Activated T-cell treated with anti-CD3 and anti-CD28 coated beads, Interleukin-2, amount 50 U/mL, for 72 hours (primary cell): ENCODE measurements at places on chromosomes 13 and 19. TPM values are rescaled to one million over a fixed set of nuclear protein-coding genes. Genes with fewer than 3 reads are reported as not detected.

The WDR88 gene
- not detected for total RNA-seq

The FCAR gene
- total RNA-seq, result not detected

DNA sequence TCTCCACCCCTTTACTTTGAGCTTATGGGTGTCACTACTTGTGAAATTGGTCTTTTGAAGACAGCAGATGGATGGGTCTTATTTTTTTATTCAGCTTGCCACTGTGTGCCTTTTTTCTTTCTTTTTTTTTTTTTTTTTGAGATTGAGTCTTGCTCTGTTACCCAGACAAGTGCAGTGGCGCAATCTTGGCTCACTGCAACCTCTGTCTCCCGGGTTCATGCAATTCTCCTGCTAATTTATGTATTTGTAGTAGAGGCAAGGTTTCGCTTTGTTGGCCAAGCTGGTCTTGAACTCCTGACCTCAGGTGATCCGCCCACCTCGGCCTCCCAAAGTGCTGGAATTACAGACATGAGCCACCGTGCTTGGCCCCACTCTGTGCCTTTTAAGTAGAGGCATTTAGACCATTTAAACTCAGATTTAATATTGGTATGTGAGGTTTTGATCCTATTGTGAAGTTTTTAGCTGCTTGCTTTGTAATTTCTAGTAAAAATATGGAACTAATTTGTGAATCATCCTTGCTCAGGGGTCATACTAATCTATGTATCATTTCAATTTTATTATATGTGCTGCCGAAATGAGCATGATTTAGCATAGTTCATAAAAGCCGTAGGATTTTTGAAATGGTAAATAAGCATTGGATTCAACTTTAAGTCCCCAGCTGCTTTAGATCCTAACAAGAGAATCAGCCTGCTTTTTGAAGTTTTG lies 584.5 kb downstream of the SLITRK1 start:
- H3K27ac ChIP-seq, result no peak overlapping the region
- H3K4me1 ChIP-seq, result no peaks in the 10 kb centered on the region
- H3K36me3 ChIP-seq, result no peaks in the 10 kb centered on the region
- no peak overlapping the region for H3K4me3 ChIP-seq

- no peaks in the 10 kb centered on the region for H3K27me3 ChIP-seq
- H3K36me3 ChIP-seq, result no peaks in the 10 kb centered on the region
- H3K4me3 ChIP-seq, result no peak overlapping the region
- no peaks in the 10 kb centered on the region for H3K4me1 ChIP-seq
- no peak for DNase-seq
Observed at GRCh38 chr13:101492251-101492910, 39.9 kb downstream of the ITGBL1 start.

- peak within 1 kb of the TSS; percentile 22 for H3K4me3 ChIP-seq
- H3K27me3 ChIP-seq, result peaks cover 32% of the 10 kb centered on the region
- H3K36me3 ChIP-seq, result no peaks in the 10 kb centered on the region
- peak; percentile 78 for DNase-seq
- peaks cover 24% of the 10 kb centered on the region for H3K4me1 ChIP-seq
Observed at GRCh38 chr19:1000095-1000494, at the start of gene GRIN3B. Gene GRIN3B (plus strand): TSS chr19:1000419. CDS start chr19:1000438, 19 bp downstream.

- no peaks in the 10 kb centered on the region for H3K36me3 ChIP-seq
- H3K4me1 ChIP-seq, result peaks cover 4% of the 10 kb centered on the region
- H3K4me3 ChIP-seq, result no peak overlapping the region
- no peak for DNase-seq
- no peak overlapping the region for H3K27ac ChIP-seq
Observed at GRCh38 chr19:17598953-17599352, 43.5 kb downstream of the COLGALT1 start.

GRCh38 chr19:56740501-56740900 lies 68.9 kb upstream of the ZNF835 start:
- H3K27ac ChIP-seq, result no peak overlapping the region
- no peak overlapping the region for H3K4me3 ChIP-seq
- H3K4me1 ChIP-seq, result no peaks in the 10 kb centered on the region
- no peak for DNase-seq
- no peaks in the 10 kb centered on the region for H3K27me3 ChIP-seq

The WDR18 gene
- total RNA-seq, result 59.6 TPM

The TLE6 gene
- 4.5 TPM for total RNA-seq

The SIGLEC10 gene
- 1.4 TPM for total RNA-seq

DNA sequence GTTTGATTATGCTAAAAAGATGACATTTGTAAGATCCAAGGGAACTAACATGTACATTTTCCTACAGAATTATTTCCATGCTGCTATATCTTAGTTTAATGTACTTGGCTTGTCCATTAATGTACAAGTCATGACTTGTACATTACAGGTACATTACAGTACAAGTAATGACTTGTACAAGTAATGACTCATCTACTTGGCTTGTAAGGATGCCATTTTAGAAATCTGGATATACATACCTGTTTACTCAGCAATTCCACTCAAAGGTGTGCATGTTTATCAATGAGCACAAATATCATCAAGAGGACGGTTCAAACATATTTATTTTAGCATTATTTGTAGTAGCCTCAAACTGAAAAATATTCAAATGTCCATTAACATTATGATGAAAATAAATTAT lies 87.0 kb upstream of the TRPC4 start:
- no peaks in the 10 kb centered on the region for H3K4me1 ChIP-seq
- H3K27me3 ChIP-seq, result no peaks in the 10 kb centered on the region
- no peak overlapping the region for H3K4me3 ChIP-seq
- no peak for DNase-seq
- H3K36me3 ChIP-seq, result no peaks in the 10 kb centered on the region

DNA sequence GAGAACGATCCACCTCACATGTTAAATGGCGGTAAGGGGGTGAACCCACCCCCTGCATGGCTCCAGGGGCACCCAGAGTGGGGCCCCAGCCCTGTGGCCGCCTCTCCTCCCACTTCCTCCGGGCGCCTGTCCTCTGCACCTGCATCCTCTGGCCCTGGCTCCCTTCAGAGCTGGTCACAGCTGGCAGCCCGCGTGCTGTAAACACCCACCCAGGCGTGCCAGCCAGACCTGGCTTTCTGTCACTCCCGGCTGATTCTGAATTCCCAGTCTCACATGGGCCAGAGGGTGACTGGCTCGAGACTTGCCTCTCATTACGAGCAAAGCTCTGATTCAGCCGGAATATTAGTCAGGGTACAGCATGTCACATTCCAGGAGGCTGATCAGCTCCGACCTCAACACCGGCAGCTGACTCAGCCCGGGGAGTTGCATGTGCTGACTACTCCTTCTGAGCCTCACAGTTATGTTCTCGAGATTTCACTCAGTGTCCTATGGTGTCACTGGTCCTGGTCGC lies 75.1 kb downstream of the GNG7 start:
- H3K4me1 ChIP-seq, result peaks cover 41% of the 10 kb centered on the region
- H3K27me3 ChIP-seq, result no peaks in the 10 kb centered on the region

The SERP2 gene
- total RNA-seq, result 1.0 TPM

The CYP4F2 gene
- total RNA-seq, result not detected

GRCh38 chr13:59478908-59479307 lies 684.8 kb downstream of the DIAPH3 start:
- H3K36me3 ChIP-seq, result no peaks in the 10 kb centered on the region
- H3K4me1 ChIP-seq, result no peaks in the 10 kb centered on the region
- no peak overlapping the region for H3K27ac ChIP-seq
- no peak for DNase-seq
- no peak overlapping the region for H3K4me3 ChIP-seq

The PCDH8 gene
- total RNA-seq, result not detected

The ZSCAN1 gene
- total RNA-seq, result not detected

DNA sequence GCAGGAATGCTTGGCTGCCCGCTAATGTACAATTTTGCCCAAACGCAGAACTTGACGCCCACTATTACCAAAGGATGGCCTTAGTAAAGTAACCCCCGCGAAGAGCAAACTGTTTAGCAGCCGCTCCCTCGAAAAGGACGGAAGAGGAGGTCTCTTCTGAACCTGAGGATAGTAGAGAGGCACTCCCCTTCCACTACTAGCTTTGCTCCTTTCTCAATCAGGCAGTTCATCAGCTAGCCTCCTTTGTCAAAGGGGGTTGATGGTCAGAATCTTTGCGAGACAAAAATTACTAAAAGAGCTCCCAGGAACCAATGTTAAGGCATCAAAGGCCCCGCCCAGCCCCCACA lies 534 bp downstream of the CAB39L start:
- peak overlapping the region; percentile 91 for H3K4me3 ChIP-seq
- H3K4me1 ChIP-seq, result peaks cover 50% of the 10 kb centered on the region

GRCh38 chr13:40191186-40191980 lies 475.1 kb downstream of the FOXO1 start:
- peaks cover 60% of the 10 kb centered on the region for H3K4me1 ChIP-seq
- H3K27ac ChIP-seq, result peak overlapping the region; percentile 56
- no peak for DNase-seq
- peak overlapping the region; percentile 88 for H3K4me3 ChIP-seq

- H3K4me1 ChIP-seq, result no peaks in the 10 kb centered on the region
- H3K4me3 ChIP-seq, result no peak overlapping the region
- H3K27me3 ChIP-seq, result peaks cover 12% of the 10 kb centered on the region
- H3K27ac ChIP-seq, result no peak overlapping the region
- no peak for DNase-seq
Observed at GRCh38 chr13:53204598-53204997, 176.0 kb downstream of the OLFM4 start.

GRCh38 chr13:20403826-20404225 lies 121.8 kb downstream of the CRYL1 start:
- no peak for DNase-seq
- H3K36me3 ChIP-seq, result no peaks in the 10 kb centered on the region
- H3K4me1 ChIP-seq, result peaks cover 22% of the 10 kb centered on the region
- no peaks in the 10 kb centered on the region for H3K27me3 ChIP-seq

GRCh38 chr19:11530432-11530831 lies 1.5 kb upstream of the ECSIT start:
- peaks cover 3% of the 10 kb centered on the region for H3K36me3 ChIP-seq
- peaks cover 10% of the 10 kb centered on the region for H3K27me3 ChIP-seq
- peaks cover 36% of the 10 kb centered on the region for H3K4me1 ChIP-seq
- peak; percentile 66 for DNase-seq
- no peak overlapping the region for H3K27ac ChIP-seq

DNA sequence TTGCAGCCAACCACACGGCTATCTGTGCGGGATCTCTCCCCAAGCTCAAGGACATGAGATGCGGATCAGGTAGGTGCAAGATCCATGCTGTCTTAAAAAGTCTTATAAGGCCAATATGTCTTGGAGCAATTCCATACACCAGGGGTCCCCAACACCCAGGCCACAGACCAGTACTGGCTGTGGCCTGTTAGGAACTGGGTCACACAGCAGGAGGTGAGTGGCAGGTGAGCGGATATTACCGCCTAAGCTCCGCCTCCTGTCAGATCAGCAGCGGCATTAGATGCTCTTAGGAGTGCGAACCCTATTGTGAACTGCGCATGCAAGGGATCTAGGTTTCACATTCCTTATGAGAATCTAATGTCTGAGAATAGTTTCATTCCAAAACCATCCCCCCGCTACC lies 68.8 kb upstream of the ZNF599 start:
- H3K4me1 ChIP-seq, result peaks cover 15% of the 10 kb centered on the region
- no peak overlapping the region for H3K27ac ChIP-seq
- no peak for DNase-seq

- no peaks in the 10 kb centered on the region for H3K36me3 ChIP-seq
- H3K27ac ChIP-seq, result no peak overlapping the region
- H3K27me3 ChIP-seq, result no peaks in the 10 kb centered on the region
- no peak for DNase-seq
- H3K4me3 ChIP-seq, result no peak overlapping the region
Observed at GRCh38 chr19:43489310-43489709, 15.2 kb downstream of the PHLDB3 start.

- peaks cover 59% of the 10 kb centered on the region for H3K36me3 ChIP-seq
- H3K27ac ChIP-seq, result peak overlapping the region; percentile 68
- no peak overlapping the region for H3K4me3 ChIP-seq
- H3K4me1 ChIP-seq, result no peaks in the 10 kb centered on the region
Observed at GRCh38 chr19:9566729-9567128, 17.6 kb downstream of the ZNF121 start.
